CD4-positive, alpha-beta memory T cell (primary cell): ENCODE measurements at places on chromosomes 2 and 18.

DNA sequence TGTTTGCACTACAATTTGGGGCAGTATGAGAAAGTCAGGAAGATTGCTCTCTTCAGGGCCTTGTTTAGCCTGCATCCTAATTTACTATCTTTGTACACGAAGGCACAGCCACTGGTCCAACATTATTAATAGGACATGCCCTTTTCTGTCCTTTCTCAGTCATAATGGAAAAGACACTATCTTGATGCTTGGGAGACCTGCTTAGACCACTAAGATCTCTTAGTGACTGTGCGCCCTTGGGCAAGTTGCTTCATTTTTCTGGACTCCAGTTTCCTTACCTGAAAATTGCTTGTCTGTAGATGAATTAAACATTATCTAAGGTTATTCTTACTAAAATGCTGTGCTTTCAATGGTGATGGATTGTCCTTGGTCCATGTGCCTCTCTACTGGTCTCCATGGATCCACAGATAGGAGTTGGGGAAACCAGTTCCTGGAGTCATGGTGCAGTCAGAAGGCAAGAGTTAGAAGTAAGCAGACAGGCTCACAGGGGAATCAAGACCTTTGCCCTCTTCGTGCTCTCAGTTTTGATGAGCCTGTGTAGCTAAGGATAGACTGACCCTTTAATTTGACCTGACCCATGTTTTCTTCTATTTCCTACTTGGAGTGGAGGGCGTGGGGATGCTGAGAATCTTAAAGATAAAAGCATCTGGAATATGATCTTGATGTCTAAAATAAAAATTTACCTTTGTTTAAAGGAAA is 114.0 kb downstream of the RAPGEF4 start:
- DNase-seq, result no peak

GRCh38 chr2:225971433-225971832 is 571.9 kb downstream of the NYAP2 start:
- DNase-seq, result no peak

GRCh38 chr2:159712143-159712928 is at the start of gene MARCHF7:
Gene MARCHF7 (plus strand): TSS chr2:159712506. CDS start chr2:159729023, 16,517 bp downstream.
- DNase-seq, result peak; percentile 100

DNA sequence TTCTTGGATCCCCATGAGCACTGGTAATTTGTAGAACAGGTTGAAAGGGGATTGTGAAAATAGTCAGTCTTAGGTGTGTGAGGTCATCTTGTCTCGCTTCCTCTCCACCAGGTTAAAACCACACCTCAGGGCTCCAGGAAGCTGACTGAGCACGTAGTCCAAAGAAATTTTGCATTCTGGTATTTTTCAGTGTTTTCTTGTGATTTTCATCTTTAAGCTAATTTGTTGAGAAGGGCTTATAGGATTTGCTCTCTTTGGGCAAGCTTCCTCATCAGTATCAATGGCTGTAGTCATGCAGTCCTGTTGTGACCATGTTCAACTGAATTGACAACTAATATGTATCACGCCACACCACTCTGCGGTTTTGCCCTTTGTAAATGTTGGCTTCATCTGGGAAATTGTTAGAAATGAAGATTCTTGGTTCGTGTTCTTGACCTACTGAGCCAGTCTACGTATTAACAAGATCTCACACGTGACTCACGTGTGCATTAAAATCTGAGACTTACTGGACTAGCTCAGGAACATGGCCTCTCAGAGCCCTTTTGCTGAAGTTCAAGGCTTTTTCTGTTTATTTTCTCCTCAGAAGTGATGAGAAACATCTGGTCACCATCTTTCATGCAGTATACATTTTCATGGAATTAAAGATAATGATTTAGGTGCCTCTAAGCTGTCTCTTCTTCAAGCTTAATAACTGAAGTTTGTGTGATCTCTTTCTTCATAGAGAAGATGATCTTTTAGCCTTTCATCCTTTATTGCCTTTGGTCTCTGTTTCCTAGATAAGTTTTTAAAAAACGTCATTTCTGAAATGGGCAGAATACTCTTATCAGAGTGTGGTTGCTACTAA is 32.8 kb downstream of the FMNL2 start:
- DNase-seq, result no peak

- no peak for DNase-seq
Observed at GRCh38 chr18:49285627-49286026, 174.8 kb downstream of the DYM start.

GRCh38 chr2:202609381-202610145 is 25.2 kb upstream of the FAM117B start:
- no peak for DNase-seq

GRCh38 chr2:155412598-155412997 is 714.1 kb downstream of the KCNJ3 start:
- no peak for DNase-seq

DNA sequence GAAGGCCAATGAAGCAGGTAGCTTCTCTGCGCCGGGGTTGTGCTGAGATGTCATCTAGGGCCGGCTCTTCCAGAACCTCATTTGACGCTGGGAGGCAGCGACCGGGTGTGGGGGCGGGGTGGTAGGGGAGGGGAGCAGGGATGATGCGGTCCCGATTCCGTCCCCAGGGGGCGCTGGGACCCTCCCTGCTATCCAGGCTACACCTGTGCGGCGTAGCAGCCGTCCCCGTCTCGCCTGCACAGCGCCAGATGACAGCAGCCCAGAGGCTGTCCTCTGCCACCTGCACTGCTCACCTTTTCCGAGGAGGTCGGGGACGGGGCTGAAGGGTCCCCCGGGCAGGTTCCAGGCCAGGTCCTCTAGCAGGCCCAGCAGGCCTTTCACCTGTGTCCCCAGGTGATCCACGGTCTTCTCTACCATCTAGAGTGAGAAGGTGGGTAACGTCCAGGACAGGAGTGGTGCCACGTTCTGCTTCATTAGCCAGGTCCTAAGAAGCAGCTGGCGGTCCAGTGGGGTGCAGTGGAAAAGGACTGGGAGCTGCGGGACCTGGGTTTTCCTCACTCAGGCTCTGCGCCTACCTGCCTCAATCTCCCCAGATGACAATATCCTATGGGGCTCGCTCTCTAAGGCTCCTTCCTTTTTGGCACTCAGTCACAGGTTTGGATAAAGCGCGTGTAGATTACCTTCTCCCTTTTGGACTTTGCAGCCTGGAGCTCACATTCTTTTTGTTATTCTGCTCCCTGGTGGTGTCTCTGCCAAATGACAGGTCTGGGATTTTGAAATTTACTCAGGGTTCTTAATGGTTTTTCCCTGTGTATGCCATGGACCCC is 56.0 kb upstream of the RAB6C start:
- no peak for DNase-seq

GRCh38 chr18:35502052-35502451 is 4.3 kb upstream of the INO80C start:
- DNase-seq, result no peak

GRCh38 chr18:49786019-49786720 is 27.2 kb downstream of the ACAA2 start:
- DNase-seq, result peak; percentile 41

DNA sequence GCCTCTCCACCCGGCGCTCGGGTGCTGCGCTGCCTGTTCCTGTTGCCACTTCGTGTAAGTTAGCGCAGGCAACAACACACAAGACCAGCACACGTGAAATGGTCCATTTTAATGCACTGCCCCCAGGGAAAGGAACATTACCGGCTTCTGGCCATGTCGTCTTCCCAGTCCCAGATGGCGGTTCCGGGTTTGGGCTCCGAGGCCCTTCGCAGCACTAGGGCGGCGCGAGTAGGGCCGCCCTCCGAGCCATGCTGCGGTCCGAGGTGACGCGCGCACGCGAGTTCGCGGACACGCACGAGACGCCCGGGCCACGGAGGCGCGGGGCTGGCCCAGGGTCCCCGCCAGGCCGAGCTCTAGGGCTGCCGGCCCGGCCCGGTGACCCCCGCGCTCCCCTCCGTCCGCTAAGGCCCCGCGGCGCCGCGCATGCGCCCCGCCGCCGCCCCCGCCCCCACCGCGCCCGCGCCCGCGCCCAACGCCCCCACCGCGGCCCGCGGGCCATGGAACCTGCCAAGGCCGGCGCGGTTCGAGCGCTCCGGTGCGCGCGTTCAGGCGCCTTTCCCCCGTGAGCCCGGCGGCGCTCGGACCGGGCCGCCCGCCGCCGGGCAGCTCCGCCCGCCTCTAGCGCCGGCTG is 367 bp upstream of the ZNF236 start:
- DNase-seq, result peak; percentile 76

DNA sequence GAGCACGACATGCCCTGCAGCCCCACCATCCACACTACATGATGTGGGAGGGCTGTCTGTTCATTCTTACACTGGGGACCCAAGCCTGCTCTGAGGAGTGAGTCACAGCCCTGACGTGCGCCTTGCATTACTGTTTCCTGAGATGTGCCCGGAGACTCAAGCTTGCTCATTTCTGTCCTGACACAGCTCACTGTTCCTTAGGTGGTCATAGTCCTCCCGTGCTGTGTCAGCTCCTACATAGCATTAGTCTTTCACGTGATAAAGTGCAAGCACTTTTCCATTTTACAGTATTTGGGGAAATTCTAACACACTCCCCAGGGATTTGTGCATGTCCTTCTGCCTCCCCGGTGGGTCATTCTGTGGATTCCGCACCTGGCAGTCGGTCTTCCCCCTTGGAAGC is 46.2 kb upstream of the TRIM43B start:
- no peak for DNase-seq

DNA sequence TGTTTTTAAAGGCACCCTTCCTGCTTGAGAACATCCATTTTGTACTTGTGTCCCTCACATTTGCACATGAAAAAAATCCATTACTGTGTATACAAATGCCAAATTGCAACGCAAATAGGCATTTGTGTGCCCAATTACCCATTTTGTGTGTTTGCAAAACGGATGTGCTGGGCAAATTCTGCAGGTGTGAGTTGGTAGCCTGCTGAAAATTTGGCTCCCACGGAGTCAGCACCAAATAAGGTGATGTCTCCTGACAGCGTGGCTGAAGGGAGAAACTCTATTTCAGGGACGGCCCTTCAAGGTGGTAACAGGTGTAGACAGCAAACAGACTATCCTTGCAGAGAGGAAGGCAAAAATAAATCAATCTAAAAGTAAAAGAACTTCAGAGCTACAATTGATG is 661.1 kb downstream of the BCL11A start:
- DNase-seq, result no peak

- no peak for DNase-seq
Observed at GRCh38 chr18:56651771-56652092, 573 bp downstream of the WDR7 start.

- DNase-seq, result no peak
Observed at GRCh38 chr2:23028106-23028505, 356.9 kb upstream of the KLHL29 start.

GRCh38 chr2:126652323-126652891 is 3.6 kb upstream of the GYPC start:
- DNase-seq, result no peak

DNA sequence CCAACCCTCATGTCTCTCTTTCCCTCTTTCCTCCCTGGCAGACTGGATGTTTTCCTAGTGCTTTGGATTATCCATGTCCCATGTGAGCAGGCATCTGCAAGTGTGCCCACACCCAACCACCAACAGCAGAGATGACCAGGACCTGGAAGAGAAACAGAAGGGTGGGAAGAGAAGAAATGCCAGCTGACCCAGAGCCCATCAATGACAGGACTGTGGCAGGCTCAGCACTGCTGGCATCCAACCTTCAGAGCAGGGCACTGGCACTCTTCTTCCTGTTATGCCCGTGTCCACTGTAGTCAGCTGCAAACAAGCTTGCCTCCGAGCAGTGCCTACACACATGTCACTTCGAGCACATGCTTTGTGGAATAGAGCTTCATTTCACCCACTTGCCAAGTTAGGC is 121.1 kb downstream of the TANC1 start:
- DNase-seq, result no peak

GRCh38 chr2:120745420-120746111 is 9.9 kb downstream of the GLI2 start:
- no peak for DNase-seq

GRCh38 chr2:149002378-149002890 is 36.1 kb upstream of the LYPD6B start:
- DNase-seq, result no peak

DNA sequence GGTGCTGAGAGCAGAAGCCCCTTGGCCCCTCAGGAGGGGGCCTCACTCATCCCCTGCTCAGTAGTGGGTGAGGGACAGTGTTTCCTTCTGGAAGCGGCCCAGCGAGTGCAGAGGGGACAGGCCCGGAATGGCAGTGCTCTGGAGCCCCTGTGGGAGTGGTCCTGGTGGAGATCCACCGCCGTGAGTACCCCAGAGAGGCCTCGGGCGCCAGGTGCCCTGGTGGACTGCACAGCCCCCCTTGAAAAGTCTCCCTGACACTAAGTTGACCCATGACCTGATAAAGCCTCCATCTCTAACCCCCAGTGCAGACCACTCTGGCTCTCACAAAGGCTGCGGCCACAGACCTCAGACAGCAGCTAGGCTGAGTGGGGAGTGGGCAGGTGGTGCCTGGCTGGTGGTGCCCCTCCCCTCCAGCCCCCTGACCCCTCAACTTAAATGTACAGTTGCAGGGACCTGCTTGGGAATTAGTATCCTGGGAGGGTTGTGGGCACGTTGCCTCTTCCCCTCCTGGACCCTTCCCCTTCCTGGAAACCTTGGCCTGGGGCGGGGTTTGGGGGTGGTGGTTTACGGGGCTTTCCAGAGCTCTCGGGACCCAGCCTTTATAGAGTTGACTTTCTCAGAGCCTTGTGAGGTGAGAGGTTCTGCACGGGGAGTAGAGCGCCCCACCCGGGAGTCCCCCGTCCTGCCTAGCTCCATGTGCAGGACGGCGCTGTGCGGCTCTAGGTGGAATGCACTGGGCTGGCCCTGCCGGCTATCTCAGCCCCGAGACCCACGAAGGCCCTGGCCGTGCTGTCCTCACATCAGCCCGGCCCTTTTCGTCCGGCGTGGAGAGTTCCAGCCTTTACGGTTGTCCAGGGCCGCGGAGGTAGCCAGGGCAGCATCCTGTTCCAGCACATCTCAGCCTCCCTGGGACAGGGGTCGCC is 62.7 kb downstream of the RTP5 start:
- DNase-seq, result no peak

DNA sequence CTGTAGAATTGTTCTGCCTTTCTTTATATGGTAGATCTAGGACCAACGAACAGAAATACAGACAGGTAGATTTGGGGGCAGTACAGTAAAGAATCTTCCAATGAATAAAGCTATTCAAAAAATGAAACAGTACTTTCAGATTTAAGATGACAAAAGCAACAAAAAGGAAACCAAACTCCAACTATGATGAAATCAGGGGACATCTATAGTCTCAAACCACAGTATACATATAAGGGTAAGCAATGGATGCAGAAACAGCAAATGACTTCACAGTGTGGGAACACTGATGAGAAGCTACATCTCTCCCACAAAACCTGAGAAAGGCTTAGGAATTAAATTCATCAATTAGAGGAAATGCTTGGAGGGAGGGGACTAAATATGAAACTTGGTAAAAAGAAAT is 202.5 kb downstream of the CTNNA2 start:
- no peak for DNase-seq

DNA sequence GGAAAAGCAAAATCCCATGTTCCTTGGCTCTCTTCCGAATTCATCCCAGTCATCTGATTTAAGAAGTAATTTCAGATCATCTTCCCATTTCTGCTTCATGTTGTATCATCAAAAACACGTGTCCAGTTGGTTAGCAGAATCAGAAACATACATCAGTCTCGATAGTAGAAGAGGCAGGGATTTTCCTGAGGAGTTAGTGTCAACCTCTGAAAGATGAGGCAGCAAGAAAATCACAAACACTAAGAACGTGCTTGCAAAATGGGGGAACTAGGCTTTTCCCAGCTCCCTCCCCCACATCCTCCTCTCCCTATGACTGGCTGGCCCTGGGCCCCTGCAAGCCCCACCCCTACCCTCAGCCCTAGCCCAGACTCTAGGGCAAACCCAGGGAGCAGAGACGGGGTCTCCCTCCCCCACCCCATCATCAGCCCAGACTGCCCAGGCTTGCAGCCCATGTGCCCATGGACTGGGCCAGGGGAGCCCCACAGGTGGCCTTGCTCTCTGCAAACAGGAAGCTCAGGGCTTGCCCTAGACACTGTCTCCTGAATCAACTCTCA is 161.0 kb upstream of the ID2 start:
- DNase-seq, result no peak

- no peak for DNase-seq
Observed at GRCh38 chr2:48282161-48282680, 247.7 kb upstream of the STON1 start.
